ENCODE measurements at places on chromosomes 1 and 21.

- no peak for DNase-seq
These were observed 52.4 kb upstream of the ASPM start for GRCh38 chr1:197198911-197199310.

- no peak for DNase-seq
These were observed 6.8 kb upstream of the PUM1 start for GRCh38 chr1:31072304-31072746.

DNA sequence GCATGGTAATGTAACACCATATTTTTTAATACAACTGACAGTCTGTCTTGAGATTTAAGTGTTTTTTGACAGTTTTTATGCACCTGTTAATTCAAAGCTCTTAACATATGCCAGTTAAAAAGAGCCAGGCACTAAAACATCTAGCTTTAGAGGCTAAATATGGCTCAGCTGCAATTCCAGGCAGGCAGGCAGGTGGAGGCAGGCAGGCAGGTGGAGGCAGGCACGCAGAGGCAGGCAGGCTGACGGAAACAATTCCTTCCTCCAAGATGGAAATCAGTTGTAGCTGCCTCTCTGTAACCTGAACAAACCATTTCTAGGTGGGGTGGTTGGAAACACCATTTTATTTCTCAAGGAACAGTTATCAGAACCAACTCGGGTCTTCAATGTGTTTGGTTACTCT lies 51.2 kb downstream of the GORAB start:
- DNase-seq, result no peak

- DNase-seq, result no peak
These were observed 102.6 kb downstream of the APP start for GRCh38 chr21:26067836-26068594.

DNA sequence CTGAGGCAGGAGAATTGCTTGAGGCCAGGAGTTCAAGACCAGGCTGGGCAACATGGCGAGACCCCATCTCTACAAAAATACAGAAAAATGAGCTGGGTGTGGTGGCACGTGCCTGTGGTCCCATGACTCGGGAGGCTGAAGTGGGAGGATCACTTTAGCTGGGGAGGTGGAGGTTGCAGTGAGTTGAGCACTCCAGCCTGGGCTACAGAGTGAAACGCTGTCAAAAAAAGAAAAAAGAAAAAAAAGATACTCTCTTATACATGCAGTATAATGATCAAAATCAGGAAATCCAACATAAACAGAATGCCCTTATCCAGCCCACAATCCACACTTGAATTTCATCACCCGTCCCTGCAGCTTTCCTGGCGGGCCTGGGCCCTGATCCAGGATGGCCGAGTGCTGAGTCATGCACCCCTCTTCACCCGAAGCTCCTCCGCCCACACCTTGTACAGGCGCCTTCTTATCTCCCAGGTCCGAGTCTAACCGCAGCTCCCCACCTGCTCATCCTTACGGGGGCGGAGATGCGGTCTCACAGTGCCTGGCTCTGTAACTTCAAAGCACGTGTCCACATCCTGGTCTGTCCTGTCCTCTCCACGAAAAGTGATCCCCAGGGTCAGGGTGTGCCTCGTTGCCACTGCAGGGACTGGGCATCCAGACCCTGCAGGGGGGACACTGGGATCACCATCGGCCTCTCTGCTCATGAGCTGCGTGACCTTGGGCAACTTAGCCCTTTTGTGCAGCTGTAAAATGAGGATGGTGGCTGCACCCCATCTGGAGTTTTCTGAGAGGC lies 120.2 kb upstream of the SLC45A1 start:
- DNase-seq, result peak; percentile 88

- no peak for DNase-seq
These were observed 16.8 kb downstream of the RRP1 start for GRCh38 chr21:43806017-43806710.

GRCh38 chr1:160325252-160325651 lies 17.8 kb downstream of the COPA start:
- no peak for DNase-seq

GRCh38 chr1:202821467-202821866 lies 10.7 kb downstream of the PCAT6 start:
- DNase-seq, result peak; percentile 70

DNA sequence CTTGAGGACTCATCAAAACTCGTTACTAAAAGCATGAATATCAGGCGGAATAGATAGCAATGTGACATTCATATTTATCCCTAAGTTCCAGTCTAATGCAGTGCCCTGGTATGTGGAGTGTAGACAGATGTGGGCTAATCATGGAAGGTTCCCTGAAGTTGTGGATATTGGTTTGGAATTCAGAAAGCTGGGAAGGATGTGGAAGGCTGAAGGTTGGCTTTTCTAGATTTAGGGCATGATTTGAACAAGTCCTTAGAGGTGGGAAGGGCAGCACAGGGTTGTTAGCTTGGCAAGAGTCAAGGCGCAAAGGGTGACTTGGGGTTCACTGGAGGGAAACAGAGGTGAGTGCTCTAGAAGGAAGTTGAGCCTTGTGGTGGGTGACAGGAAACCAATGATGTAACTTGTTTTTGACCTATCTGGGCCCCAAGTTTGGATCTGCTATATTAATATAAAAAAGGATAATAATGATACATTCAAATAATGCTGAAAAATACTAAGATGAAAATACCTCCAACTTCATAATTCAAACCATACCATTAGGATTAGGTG lies 21.9 kb downstream of the LGALS8 start:
- DNase-seq, result no peak

- no peak for DNase-seq
These were observed 78.3 kb downstream of the VWA5B1 start for GRCh38 chr1:20368866-20369470.

GRCh38 chr1:47522935-47523834 lies 85.3 kb downstream of the FOXD2 start:
- DNase-seq, result no peak

GRCh38 chr1:45512641-45513054 lies 9.0 kb downstream of the PRDX1 start:
- peak; percentile 65 for DNase-seq

- DNase-seq, result no peak
These were observed 3.9 kb upstream of the TP53BP2 start for GRCh38 chr1:223849352-223850254.

- no peak for DNase-seq
These were observed 1.9 kb upstream of the CNTN2 start for GRCh38 chr1:205041001-205041715.

- DNase-seq, result no peak
These were observed 24.7 kb upstream of the CCT8 start for GRCh38 chr21:29098156-29098555.

DNA sequence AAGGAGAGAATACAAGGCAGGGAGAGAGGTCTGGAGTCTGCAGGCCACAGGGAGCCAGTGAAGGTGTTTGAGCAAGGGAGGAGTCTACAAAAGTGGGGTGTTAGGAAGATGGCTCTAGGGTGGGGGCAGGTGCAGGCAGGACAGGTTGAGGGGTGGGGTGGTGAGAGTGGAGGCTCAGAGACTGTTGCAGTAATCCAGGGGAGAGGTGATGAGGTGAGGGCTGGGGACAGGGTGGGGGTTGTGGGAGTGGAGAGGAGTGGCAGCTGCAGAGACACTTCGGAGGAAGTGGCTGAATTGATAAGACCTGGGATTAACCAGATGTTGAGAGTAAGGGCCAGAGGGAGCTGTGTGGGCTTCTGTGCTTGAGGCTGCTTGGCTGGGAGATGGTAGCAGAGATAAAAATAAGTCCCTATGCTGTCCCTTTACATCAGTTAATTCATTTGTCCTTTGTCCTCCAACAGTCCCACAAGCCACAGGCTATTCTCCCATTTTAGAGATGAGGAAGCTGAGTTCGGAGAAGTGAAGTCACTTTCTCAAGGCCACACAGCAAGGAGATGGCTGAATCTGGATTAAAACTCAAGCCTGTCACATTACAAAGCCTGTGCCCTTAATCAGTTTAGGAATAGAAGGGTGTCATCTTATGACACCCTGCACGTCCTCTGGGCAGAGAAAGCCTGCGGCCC lies 54.8 kb upstream of the SYNC start:
- DNase-seq, result no peak

All from AG08395 (cell line).